Colonic mucosa (tissue), 4 donors: ENCODE measurements at places on chromosomes 12 and 14.

DNA sequence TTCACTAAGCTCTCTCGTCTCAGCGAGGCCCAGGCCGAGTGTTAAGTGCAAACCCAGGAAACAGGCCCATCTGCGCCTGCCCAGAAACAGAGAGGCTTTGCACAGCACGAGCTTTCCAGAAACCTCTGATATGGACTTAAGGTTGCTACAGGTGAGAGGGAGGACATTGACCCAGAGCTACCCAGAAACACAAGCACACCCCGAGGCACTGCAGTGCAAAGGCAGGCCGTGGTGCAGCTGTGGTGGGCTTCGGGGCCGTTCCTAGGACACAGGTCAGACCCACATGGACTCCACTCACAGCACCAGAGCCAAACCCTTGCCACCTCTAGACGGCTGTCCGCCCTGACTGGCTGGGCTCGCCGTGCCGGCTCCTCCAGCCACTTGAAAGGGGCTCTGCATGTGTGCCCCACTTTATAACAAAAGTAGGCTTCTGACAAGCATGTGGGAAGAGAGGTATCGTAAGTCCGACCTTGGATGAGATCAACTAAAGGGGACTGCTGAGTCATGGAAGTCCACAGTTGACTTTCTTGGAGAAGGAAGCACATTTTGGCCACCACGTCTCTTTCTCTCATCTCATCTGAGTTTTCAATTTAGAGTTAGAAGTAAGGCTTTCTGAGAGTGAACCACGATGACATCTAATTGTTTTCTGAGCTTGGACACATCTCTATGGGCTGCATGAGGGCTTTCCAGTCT lies 38.2 kb downstream of the CACNA2D4 start:
- peak; percentile 6 for DNase-seq

GRCh38 chr12:19482551-19483109 lies 43.3 kb downstream of the AEBP2 start:
- no peak for DNase-seq

DNA sequence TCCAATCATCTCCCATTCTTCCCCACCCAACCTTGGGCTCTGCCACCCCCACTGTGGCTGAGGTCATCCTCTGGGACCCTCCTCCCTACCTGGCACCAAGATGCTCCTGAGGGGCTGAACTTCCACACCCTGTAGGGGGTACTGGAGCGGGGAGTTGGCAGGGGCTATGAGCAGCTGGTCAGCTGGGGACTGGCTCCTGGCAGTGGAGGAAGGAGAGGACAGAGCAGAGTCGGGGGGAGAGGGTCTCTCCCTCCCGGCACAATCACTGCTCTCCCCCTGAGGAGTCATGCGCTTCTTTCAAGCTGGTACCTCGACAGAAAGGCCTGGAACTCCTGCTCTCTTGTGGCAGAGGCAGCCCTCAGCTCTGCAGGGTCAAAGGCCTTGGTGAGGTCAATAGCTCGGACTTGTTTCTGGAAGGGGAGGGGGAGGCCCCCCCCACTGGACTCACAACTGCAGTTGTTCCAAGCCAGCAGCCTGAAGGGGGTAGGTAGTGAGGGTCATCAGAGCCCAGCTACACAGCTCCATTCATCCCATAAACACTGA lies 2.0 kb downstream of the B4GALNT1 start:
- no peak for DNase-seq

- DNase-seq = no peak
These were observed at the start of gene SLC5A8 for GRCh38 chr12:101209319-101210302. Gene SLC5A8, minus strand, starts transcription at chr12:101210238. Its CDS starts 390 bp downstream, at chr12:101209848.

DNA sequence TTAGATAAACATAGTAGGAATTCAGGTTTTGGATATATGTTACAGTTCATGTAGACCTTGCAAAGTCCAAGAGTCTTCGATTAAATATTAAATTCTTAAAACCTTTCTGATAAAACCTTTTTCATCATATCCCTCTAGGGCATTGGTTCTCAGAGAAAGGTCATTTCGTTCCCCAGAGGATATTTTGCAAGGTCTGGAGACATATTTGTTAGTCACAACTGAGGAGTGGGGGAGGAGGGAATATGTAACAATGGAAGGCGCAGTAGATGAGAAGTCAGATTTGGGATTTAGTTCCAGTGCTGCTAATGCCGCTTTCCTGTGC lies 5.3 kb downstream of the TMEM253 start:
- no peak for DNase-seq

- no peak for DNase-seq
These were observed 112.1 kb downstream of the DICER1 start for GRCh38 chr14:95045106-95045701.

DNA sequence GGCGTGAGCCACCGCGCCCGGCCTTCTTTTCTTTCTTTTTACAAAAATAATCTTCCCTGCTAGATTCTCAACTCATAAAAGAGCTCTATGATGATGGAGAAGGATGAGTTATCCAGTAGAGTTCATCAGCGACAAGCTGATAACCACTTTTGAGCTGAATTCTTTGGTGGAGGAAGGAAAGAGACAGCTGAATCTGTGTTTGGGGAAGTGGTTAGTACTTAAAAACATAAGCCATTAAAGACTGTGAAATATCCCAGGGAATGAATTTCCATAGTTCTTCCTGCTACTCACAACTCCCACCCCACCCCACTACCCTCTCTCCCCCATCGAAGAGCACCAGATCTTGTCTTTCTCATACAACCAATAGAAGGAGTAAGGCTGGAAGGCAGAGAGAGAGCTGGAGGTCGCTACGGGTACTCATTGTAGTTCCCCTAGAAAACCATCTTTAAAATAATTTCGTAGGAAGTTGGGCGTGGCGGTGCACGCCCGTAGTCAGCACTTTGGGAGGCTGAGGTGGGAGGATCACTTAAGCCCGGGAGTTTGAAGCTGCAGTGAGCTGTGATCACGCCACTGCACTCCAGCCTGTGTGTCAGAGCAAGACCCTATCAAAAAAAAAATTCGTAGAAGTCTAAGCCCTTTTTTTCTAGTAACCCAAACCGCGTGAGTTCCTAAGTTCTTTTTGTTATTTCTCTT lies 647 bp upstream of the ESPL1 start:
- DNase-seq = peak; percentile 32

DNA sequence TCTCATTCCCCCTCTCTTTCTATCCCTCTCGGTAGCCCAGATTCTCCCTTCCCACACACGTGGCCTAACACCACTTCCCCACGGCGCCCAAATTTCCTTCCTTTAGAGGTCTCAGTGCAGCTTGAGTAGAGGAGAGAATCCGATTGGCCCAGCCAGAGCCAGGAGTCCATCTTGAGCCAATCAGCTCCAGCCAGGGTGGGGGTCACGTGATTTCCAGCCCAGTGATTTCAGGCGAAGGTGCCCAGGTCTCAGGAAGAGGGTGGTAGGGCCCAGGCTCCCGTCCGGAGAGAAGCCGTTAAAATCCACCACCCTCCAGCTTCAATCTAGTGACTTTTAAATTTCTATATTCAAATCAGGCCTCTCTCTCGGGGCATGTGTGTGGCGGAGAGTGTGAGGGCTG lies 45.2 kb upstream of the MYL2 start:
- no peak for DNase-seq

DNA sequence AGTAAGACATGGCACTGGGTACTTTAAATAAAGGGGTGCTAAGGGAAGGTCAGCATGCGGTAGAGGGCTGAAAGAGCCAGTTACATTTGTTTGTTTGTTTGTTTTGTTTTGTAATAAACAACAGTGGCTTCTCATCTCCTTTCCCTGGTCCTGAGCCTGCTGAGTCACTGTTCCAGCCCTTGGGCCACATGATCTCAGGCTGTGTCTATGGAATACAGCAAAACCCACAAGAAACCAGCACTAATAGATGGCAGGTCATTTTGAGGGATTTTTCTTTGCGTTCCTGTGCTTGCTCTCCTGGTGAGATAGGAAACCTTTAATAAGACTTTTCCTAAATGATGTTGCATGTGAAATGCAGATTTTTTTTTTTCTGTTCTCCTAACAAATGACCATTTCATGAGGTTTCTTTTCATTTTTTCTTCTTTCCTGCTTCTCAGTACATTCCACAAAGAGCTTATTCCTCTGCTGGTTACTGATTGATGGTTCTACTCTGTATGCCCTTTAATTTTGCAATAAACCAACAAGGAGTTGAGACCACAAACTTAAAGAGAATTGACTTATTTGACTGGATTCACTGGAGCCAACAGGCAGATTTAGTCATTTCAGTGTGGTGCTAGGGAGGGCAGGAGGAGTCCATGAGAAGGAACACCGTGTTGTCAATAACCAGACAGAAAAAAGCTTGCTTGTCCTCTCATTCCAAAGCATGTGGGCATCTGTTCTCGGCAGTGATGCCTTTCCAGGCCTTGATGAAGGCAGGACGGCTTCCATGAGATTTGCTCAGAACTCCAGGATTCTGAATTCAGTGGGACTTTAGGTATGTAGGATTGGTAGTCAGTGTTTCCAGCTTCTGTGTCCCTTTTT lies 459.2 kb downstream of the RAD51B start:
- no peak for DNase-seq

GRCh38 chr12:66808606-66809005 lies 129.7 kb upstream of the GRIP1 start:
- DNase-seq = no peak

GRCh38 chr12:91722072-91722471 lies 423.6 kb downstream of the BTG1 start:
- DNase-seq = no peak

DNA sequence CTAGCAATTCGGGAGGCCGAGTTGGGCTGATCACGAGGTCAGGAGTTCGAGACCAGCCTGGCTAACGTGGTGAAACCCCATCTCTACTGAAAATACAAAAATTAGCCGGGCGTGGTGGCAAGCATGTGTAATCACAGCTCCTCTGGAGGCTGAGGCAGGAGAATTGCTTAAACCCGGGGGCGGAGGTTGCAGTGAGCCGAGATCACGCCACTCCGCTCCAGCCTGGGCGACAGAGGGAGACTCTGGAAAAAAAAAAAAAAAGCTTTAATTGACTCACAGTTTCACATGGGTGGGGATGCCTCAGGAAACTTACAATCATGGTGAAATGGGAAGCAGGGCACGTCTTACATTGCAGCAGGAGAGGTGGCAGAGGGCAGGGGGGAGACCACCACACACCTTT lies 30.6 kb upstream of the SLC2A3 start:
- no peak for DNase-seq

GRCh38 chr12:6936636-6937480 lies 6.8 kb upstream of the RNU7-1 start:
- no peak for DNase-seq

GRCh38 chr14:68939893-68940613 lies 39.0 kb downstream of the ACTN1 start:
- peak; percentile 75 for DNase-seq

DNA sequence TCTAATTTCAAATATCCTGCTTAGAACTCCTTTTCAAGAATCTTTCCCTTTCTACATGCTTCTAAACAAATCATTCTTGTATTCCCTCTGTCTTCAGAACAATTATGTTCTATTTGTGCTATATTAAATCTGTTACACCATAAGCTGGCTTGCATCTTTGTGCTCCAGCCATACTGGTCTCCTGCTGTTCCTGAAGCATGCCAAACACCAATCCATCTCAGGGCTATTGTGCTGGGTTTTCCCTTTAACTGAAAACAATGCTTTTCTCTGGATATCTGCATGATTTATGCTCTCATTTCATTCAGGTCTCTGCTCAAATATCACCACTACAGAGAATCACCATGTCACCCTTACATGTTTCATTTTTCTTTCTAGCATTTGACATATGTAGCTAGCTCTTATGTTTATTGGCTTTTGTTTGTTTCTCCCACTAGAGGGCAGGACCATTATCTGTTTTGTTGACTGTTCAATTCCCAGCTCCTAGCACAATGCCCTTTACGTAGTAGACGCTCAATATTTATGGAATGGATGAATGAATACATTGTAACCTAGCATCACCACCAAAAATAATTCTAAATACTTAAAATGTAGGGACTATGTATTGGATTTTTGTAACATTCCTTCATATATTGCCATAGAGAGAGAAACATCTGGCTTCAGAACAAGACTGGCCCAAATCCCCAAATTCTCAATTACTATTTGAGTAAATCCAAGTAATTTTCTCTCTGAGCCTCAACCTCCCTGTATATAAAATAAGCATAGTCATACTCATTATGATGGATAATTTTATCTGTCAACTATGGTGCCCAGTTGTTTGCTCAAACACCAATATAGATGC lies 302.0 kb upstream of the SYT1 start:
- no peak for DNase-seq

DNA sequence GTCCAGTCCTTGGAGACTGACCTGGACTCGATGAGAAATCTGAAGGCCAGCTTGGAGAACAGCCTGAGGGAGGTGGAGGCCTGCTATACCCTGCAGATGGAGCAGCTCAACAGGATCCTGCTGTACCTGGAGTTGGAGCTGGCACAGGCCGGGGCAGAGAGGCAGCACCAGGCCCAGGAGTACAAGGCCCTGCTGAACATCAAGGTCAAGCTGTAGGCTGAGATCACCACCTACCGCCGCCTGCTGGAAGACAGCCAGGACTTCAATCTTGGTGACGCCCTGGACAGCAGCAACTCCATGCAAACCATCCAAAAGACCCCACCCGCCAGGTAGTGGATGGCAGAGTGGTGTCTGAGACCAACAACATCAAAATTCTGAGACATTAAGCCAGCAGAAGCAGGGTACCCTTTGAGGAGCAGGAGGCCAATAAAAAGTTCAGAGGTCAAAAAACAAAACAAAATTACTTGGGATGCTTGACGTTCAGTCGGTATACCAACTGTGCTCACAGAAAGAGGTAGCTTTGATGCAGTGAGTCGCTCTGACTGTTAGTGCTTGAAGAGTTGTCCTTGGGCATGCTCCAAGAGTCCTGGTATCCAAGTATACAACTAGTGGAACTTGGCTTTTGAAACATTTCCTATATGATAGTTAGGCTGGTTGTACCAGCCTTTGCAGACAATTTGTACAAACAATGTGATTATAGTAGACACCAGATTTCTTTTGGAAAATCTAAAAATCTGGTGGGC lies 4.8 kb downstream of the MED6 start:
- no peak for DNase-seq

- no peak for DNase-seq
These were observed 14.4 kb downstream of the TTLL5 start for GRCh38 chr14:75675265-75675960.

DNA sequence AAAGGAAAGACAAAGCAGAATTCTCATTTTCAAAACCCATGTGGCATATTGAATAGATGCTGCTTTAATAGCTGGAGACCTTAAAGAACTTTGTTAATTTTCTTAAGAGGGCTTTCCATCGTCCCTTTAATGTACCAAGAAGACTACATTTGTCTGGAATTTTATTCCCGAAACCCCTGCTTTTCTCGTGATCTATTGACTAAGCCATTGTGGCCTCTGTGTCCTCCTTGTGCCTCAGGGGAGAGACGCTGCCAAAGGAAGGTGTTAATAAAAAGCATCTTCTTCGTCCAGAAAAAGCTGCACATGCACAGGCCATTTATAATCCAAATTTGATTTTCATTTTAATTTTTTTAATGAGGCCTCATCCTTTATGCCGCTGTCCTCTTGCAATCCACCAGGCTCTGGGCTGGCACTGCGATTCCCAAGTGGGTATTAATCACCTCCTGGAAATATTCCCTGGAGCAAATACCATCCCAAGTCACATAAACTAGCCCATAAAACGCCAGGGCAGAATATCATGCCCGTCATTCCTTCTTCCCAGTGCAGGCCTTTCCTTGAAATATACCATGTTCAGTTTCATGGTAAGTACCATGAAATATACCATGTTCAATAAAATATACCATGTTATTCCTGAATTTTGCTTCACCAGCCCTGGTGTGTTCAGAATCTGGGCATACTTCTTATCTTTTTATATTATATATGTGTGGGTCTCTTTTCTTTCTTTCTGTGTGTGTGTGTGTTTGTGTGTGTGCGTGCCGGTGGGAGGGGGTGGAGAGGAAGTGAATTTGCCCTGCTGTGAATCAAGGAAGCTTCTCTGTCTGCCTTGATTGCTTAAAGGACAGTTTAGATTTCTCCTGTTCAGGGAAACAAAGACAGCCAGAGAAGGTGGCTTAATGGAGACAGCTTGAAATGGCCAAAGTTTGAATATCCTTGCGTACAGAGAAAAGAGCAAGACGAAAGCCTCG lies 147.6 kb downstream of the PHETA1 start:
- DNase-seq = no peak

- DNase-seq = no peak
These were observed 140.8 kb downstream of the KTN1 start for GRCh38 chr14:55720796-55721195.
